NCI-H2107 (cell line): ENCODE measurements at places on chromosomes 5 and 9.

GRCh38 chr5:126799780-126800179 is 22.8 kb downstream of the LMNB1 start:
- DNase-seq: no peak

DNA sequence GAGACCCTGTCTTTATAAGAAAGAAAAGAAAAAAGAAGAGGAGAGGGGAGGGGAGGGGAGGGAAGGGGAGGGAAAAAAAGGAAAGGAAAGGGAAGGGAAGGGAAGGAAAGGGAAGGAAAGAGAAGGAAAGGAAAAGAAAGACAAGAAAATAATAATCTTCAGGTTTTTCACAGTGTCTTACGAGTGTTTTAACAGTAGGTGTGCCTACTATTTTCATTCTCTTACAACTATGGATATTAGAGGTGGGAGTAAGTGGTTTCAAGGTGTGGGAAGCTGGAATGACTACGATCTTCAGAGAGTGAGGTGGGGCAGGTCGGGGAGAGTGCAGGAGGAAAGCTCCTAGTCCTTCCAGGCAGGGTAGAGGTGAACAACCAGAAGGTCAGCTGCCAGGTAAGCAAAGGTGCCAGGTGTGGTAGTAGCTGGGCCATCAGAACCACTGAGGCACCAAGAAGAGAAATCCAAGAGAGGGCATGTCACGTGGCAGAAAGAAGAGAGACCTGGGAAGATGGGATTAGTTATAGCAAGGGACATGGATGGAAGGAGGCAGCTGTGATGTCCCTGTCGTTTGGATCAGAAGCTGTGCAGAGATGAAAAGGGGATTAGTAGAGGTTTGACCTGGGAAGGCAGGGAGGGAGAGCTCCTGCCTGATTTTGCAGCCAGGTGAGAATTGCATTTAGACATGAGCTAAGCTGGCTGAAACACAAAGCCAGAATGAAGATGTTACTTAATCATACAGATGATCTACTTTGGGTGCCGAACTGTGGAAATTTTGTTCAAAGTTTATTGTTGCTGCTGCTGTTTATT is 95.4 kb downstream of the OTULIN start:
- DNase-seq: no peak

- DNase-seq: no peak
Observed at GRCh38 chr5:89267788-89268187, 384.8 kb upstream of the MEF2C start.

DNA sequence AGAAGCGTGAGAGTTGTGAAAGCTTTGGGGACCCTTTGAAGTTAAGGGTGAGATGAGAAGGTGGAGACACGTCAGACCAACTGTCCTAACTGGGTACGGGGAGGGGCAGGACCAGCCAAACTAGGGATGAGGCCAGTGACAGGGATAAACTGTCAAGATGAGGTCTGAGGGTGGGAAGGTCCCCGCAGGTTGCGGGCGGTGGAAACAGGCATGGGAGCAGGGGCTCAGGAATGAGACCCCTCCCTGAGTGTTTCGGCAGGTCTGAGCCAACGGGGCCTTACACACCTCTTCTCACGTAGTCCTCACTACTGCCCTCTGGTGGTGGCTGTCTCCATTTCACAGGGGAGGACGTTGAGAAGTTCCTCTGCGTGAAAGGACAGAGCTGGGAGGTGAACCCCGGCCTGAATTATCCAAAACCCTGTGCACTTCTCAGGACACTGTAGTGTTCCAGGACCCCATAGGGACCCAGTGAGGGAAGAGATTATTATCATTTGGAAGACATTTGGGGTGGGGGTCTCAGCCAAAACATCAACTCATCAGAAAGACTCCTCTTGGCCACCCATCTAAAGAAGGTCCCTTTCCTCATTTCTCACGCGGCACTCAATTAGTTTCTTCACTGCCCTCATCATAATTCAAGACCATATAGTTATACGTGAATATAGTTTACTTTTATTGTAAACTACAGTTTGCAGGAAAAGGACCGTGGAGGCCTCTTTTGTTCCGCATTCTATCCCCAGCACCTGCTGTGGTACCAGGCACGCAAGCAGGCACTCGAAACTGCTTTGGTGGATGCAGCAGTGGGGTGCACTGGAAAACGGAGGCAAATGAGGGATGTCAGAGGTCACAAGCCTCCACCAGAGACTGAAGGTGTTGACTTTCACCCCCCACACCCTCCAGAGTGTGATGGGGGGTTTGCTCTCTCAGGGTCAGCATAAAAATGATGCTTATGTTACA is 21.7 kb upstream of the NANS start:
- peak; percentile 7 for DNase-seq

- no peak for DNase-seq
Observed at GRCh38 chr9:133375116-133375723, 640 bp downstream of the SURF4 start.

DNA sequence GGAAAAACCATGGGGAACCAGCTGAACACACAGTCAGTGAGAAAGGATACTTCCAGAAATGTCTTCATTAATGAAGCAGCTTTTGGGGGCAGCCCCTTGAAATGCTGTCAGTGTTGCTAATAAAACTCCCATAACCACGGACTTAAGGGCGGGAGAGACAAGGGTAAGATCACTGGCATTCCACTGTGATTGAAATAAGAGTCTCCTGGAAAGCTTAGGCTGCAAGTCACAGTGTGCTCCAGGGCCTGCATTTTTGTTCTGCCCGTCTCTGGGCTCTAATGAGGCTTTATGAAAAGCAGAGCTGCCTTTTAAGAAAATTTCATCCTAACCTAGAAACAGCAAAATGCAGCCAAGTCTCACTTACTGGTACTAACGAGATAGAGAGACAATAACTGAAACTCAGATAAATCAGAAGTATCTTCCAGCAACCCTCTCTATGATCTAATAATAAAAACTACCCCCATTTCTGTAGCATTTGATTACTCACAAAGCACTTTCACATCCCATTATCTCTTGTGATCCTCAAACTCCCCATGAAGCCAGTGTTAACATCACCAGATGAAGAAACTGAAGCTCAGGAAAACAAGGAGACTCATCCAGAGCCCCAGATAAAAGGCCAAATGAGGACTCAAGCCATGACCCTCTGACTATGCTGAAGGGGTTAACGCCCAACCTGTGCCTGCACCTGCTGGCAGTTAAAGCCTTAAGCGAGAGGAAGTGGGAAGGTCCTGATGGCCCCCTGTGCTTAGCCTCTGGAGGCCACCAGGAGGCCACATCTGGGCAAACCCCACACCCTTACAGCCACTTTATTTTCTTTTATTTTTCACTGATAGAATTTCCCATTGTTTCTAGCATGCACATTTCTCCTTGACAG is 37.5 kb downstream of the SPOCK1 start:
- no peak for DNase-seq

- DNase-seq: no peak
Observed at GRCh38 chr5:128546658-128547281, 8.7 kb upstream of the FBN2 start.

GRCh38 chr5:102581011-102581410 is 82.2 kb upstream of the SLCO6A1 start:
- DNase-seq: no peak

DNA sequence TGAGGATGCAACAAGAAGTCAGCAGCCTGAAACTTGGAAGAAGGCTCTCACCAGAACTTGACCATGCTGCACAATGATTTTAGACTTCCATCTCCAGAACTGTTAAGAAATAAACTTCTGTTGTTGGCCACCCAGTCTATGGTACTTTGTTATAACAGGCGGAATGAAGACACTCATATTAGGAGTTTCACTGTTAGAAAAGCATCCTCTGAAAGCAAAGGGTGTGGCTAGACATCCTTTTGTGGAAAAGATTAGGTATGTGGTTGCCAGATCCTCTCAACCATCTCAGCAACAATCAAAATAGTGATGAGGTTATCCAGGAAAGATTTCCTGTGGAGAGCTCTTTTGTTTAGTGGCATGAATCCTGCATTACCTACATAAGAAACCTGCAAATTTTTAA is 20.7 kb downstream of the ITGA2 start:
- no peak for DNase-seq

GRCh38 chr5:74482990-74483389 is 157.5 kb downstream of the ENC1 start:
- no peak for DNase-seq

- DNase-seq: no peak
Observed at GRCh38 chr5:72133212-72133990, 26.1 kb downstream of the MAP1B start.

DNA sequence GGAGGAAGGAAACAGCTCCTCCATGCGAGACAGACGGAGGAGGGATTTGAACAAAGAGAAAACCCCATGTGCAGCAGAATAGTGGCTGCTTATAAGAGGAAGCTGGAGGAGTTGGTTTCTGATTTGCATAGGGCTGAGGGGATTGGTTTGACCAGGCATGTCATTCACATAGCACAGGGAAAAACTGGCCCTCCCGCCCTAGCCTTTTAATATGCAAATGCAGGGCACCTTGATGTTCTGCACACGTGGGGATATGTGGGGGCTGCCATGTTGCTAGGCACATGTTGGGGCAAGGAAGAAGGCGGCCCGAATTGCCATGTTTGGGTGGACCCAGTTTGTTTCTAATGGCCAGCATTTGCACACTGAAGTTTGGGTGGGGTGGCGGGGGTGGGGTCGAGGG is 42.2 kb downstream of the OSMR start:
- no peak for DNase-seq

DNA sequence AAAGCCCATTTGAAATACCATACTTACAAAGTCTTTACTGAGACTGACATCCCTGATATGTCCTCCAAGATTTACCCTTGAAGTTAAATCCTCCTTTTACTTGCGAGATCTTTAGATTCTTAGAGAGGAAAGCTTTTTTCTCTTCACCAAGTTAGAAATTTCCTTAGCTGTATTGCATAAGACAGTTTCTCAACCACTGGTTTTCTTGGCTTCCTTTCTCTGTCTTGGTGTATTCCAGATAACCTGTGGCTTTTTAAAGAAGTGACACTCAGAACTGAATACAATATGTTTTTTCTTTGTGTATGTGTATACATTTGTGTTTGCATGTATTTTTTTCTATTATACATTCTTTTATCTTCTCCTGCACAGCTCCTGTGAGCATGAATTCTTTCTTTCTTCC is 65.0 kb downstream of the SNCAIP start:
- DNase-seq: no peak

DNA sequence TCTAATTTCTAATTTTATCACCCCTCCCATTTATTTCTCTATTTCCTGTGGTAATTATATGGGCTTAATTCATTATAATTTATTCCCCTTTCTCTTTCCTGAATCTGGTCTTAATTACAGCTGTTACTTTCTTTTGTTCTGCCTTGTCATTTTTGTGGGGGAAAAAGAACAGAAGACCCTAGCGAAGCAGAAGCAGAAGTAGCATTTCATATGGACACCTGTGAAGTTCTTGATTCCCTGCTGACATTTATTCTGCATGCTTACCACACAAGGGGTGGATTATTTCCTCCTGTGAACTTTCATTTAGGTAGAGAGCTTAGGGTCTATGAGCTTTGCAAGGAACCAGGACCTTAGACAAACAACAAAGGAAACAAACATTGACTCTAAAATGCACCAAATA is 33.3 kb downstream of the GAPT start:
- no peak for DNase-seq

DNA sequence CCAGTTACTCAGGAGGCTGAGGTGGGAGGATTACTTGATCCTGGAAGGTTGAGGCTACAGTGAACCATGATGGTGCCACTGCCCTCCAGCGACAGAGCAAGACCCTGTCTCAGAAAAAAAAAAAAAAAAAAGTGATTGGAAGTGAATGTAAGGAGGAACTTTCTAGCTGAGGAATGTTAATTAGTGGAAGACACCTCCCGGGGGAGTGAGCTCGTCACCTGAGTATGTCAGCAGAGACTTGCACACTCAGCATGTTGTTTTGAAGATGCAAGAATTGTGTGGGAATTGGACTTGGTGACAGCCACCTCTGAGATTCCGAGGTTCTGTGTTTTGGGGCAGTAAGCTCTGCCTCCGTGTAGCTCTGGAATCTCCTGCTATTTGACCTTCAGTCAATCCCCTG is 3.6 kb downstream of the SYNPO start:
- DNase-seq: no peak

GRCh38 chr5:32304622-32305021 is 8.1 kb downstream of the MTMR12 start:
- no peak for DNase-seq

DNA sequence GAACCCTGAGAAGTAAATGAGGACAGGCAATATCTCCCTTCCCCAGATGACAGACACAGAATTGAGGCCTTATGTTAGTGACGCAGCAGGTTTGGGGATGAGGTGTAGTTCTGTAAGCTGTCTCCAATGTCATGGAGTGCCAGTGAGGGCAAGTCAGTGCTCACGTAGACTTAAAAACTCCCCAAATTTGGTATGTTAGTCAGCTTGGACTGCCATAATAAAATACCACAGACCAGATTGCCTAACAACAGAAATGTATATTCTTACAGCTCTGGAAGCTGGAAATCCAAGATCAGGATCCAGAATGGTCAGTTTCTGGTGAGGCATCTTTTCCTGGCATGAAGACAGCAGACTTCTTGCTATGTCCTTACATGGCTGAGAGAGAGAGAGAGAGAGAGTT is 14.9 kb downstream of the FOXI1 start:
- DNase-seq: no peak

- no peak for DNase-seq
Observed at GRCh38 chr9:89165341-89165740, 13.3 kb downstream of the SHC3 start.

GRCh38 chr9:127319366-127320114 is 55.0 kb downstream of the GARNL3 start:
- DNase-seq: no peak

- peak; percentile 29 for DNase-seq
Observed at GRCh38 chr5:69024241-69024651, 69.6 kb upstream of the SLC30A5 start.

- no peak for DNase-seq
Observed at GRCh38 chr9:137461663-137462395, 2.7 kb upstream of the NSMF start.

DNA sequence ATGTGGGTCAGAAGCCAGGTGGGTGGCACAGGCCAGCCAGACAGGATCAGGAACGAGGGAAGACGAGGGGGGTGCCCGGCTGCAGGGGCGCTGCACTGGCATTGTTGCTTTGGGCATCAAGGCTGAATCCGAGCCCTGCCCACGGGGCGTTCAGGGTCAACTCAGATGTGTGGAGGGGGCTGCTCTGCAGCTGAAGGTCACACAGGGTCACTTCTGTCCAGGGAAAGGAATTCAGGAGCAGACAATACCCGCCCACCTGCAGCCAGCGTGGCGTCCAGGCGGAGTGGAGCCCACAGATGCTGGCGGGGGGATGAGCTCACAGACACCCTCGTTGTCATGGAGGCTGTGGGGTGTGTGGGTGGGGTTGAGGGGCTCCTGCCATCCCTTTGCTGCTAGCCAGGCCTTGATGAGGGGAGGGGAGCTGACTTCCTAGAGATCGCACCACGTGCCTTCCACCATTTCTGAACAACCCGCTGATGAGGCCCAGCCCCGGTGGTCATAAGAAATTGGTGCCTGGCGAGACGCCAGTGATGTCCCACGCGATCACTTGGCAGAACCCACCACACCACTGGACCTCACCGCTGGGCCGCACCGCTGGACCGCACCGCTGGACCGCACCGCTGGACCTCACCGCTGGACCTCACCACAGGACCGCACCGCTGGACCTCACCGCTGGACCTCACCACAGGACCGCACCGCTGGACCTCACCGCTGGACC is 31.2 kb downstream of the MRPL36 start:
- DNase-seq: no peak

- no peak for DNase-seq
Observed at GRCh38 chr9:118362596-118362995, 658.4 kb downstream of the TLR4 start.
